ENCODE measurements at places on chromosomes 3 and 15.

DNA sequence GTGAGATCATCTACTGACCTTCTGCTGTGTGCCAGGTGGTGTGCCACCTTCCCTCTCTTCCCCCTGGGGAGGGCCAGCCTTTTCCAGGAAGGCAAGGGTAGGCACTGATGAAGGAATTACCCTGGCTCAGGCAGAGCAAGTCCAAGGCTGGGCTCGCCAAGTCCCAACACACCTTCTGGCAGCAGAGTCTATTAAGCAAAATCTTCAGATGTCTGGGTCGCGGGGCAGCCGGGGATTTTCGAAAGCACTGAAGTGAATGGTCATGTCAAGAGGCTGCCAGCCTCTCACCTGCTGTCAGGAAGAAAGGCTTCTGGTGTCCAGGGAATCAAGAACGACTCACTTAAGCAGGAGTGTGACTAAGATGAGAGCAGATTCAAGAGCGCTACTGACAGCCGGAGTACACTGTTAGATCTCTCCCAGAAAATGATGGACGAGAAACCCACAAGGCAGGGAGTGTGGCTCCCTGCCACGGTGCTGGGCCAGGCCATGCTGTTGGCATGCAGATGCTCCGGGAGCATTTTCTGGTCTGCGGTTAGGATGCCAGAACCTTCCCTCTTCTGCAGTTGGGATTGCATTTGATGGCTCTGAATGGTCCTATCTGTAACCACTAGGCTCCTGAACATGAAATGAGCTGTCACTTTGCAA lies 479.8 kb downstream of the SHQ1 start:
- DNase-seq, result no peak

- no peak for DNase-seq
Measured at GRCh38 chr3:193846569-193846968, 253.6 kb downstream of the OPA1 start.

- DNase-seq, result no peak
Measured at GRCh38 chr15:82043130-82043673, 2.6 kb downstream of the MEX3B start.

DNA sequence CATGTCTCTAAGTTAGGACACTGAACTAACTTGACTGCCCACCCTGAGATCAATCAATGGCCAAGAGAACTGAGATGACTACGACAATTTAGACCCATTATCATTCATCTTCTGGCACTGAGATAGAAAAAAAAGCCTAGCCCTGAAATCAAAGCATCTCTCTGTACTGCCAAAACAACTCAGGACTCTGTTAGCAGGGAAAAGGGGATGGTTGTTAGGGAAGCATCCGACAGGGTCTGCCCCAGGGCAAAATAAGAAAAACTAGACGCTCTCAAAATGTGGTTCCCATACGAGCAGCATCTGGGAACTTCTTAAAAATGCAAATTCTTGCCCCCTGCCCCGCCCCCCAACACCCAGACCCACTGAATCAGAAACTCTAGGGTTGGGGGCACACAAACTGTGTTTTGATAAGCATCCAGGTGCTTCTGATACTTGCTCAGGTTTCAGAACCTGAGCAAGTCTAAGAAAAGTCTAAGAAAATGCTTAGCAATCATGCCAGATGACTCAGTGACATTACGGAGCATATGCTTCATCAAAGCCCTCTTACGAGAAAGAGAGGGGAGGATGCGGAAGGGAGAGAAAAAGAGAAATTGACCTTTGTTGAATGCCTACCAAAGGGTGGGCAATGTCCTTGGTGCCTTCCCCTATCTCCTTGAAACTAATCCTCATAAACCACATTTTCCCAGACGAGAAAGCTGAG lies 172.8 kb upstream of the HES1 start:
- no peak for DNase-seq

- no peak for DNase-seq
Measured at GRCh38 chr15:34794590-34795206, 651 bp downstream of the ACTC1 start.

DNA sequence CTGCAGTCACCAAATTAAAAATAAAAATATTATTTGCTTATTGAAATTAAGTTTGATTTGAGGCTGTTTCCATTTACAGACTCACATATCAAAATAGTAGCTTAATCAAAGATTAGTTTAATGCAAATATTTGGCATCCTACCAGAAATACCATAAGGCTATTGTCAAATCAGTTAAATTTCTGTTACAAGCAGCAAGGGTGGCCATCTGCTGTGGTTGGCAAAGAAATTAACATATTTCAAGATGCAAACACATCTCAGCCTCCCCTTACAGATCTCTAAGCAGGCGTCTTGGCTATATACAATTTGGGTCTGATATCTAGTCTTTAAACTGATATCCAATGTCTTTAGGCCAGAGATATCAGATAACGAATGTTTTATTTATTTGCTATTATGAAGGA lies 83.2 kb upstream of the NEDD4 start:
- DNase-seq, result no peak

GRCh38 chr3:54262541-54262940 lies 140.2 kb downstream of the CACNA2D3 start:
- no peak for DNase-seq

- no peak for DNase-seq
Measured at GRCh38 chr15:82530006-82530405, 10.3 kb downstream of the RPS17 start.

GRCh38 chr15:90367576-90367975 lies 15.5 kb downstream of the ZNF774 start:
- no peak for DNase-seq

- no peak for DNase-seq
Measured at GRCh38 chr15:31609258-31609681, 282.6 kb downstream of the KLF13 start.

GRCh38 chr15:64681424-64682024 lies 93.9 kb downstream of the RBPMS2 start:
- peak; percentile 61 for DNase-seq

- DNase-seq, result no peak
Measured at GRCh38 chr3:40623567-40623966, 98.8 kb downstream of the ZNF621 start.

- DNase-seq, result no peak
Measured at GRCh38 chr3:186287711-186288110, 74.3 kb downstream of the DGKG start.

- DNase-seq, result no peak
Measured at GRCh38 chr15:93730724-93731123, 500.6 kb upstream of the MCTP2 start.

GRCh38 chr3:164222197-164222596 lies 856.1 kb downstream of the SI start:
- no peak for DNase-seq

- no peak for DNase-seq
Measured at GRCh38 chr3:99641982-99642381, 3.6 kb downstream of the COL8A1 start.
